AG04449 (cell line): ENCODE measurements at places on chromosomes 13 and 19.

- no peak for DNase-seq
Observed at GRCh38 chr13:97120346-97120745, 101.8 kb upstream of the MBNL2 start.

DNA sequence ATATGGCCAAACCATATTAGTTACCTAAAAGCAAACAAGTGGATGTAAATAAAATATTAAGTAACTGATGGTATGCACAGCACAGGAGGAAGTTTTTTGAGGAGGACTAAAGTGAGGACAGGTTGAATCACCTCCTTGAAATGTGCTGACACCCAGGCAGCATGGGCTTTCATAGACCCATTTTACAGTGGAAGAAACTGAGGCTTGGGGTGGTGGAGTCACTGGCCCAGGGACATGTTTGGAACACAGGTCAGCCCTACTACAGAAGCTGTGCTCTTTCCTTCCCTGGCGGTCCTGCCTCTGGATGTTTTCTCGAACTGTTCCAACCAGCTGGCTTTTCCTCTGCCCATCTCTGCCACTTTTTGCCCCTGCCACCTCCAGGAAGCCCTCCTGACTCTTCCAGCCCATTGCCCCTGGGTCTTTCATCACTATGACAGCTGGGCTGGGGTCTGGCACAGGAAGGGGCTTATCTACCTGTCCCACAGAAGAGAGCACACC, 11.2 kb upstream of the PTPRS start:
- DNase-seq: no peak

- DNase-seq: no peak
Observed at GRCh38 chr13:97568850-97569249, 134.9 kb downstream of the RAP2A start.

DNA sequence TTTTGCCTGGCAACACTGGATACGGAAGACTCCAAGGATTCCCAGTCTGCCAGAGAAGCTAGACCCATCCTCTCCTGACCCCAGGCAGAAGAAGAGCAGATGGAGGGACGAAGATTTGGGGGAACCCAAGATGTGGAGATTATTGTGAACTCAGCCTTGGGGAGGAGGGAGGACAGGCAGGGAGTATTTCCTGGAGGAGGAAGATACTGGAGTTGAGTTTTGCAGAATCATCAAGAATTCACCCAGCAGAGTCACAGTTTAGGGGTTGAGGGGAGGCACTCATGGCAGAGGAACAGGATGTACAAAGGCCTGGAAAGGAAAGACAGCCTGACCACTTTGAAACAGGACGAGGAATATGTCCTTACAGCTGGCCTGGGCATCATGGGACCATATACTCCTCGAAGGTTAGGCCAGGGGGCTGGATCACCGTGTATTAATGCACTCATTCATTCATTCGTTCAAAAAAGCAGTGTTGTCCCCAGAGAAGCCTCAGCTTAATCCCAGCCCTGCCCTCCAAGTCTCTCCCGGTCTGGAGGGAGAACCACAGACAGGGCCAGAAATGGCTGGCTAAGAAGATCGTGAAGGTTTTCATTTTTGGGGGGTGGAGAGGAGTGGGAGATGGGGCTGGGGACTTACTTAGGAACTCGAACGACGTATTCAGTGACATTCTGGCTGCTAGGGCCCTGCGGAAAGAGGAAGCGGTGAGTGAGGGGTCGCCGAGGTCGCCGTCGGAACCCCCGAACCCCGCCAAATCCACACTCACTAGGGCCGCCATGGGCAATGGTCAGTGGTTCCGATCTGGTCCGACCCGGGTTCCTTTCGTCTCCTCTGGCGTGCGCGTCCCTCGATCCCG, 517 bp downstream of the GTF2F1 start:
- DNase-seq: no peak

- no peak for DNase-seq
Observed at GRCh38 chr19:50679177-50680125, 30.2 kb downstream of the C19orf81 start.

DNA sequence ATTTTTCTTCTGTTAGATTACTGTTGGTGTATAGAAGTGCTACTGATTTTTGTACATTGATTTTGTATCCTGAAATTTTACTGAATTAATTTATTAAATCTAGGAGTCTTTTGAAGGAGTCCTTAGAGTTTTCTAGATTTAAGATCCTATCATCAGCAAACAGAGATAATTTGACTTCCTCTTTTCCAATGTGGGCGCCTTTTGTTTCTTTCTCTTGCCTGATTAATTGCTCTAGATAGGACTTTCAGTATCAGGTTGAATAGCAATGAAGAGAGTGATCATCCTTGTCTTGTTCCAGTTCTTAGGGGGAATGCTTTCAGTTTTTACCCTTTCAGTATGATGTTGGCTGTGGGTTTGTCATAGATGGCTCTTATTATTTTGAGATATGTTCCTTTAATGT, 5.6 kb upstream of the CD33 start:
- DNase-seq: no peak

GRCh38 chr19:10836479-10837330, 693 bp upstream of the TMED1 start:
- no peak for DNase-seq

DNA sequence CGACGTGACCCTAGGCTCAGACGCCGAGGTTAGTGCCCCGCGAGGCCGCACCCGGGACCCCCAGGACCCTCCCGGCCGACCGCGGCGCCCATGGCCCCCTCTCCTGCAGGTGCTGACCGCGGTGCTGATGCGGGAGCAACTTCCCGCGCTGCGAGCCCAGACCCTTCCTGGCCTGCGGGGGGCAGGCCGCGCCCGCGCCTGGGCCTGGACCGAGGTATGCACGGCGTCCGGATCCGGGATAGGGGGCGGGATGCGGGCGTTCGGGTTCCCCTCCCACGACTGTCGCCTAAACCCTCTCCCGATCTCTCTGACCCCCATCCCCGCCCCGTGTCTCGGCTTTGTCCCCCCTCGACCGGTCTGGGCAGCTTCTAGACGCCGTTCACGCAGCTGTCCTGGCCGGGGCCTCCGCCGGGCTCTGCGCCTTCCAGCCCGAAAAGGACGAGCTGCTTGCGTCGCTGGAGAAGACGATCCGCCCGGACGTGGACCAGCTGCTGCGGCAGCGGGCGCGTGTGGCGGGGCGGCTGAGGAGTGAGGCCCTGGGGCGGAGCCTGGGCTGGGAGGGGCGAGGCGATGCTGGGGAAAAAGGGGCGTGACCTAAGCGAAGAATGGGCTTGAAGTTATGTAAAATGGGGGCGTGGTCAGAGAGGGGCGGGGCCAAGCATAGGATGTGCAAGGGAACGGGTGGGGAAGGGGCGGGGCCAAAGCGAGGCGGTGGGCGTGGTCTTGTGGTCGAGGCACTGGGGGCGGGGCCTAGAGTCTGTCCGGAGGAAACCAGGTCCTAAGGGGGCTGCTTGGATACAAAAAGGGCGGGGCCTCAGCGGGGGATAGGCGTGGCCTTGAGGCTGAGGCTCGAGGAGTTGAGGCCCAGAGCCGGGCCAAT, 16.0 kb upstream of the COLGALT1 start:
- no peak for DNase-seq
